Dorsolateral prefrontal cortex (tissue), 122 donors: ENCODE measurements at places on chromosomes 7 and 10.

DNA sequence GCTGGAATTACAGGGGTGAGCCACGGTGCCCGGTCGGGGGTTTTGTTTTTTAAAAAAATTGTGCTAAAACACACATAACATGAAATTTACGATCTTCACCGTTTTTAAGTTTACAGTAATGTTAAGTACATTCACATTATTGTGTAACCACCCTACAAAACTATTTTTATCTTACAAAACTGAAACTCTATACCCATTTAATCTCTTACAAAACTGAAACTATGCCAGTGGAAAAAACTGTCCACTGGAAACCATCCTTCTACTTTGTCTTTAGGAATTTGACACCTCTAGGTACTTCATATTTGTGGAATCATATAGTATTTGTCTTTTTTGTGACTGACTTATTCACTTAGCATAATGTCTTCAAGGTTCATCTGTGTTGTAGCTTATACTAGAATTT, 1.0 kb upstream of the PSMC2 start:
- DNase-seq, result no peak

- no peak for DNase-seq
These were observed 84.0 kb downstream of the UBE3C start for GRCh38 chr7:157222687-157223086.

- DNase-seq, result no peak
These were observed 15.9 kb downstream of the CUL2 start for GRCh38 chr10:35074266-35074665.

- no peak for DNase-seq
These were observed 696.7 kb downstream of the TNS3 start for GRCh38 chr7:46885167-46885566.

GRCh38 chr10:110432084-110432483, 65.6 kb upstream of the DUSP5 start:
- DNase-seq, result no peak

DNA sequence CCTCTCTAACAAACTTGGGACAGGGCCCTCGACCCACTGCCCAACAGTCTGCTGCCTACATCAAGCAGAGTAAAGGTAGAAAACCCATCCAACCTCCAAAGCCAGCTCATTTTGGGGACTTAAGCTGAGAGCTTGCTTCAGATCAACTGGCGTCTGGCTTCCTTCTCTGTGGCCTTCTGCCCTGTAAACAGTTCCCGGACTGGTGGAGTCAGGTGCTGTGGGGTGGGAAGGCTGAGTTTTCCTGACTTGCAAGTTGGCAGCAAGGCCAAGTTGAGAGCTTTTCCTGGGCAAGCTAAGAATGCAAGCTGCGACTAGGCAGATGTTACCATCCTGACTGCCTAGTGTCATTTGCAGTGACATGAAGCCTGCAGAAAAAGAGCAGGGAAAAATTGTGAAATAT, 3.7 kb downstream of the GALNT17 start:
- no peak for DNase-seq

DNA sequence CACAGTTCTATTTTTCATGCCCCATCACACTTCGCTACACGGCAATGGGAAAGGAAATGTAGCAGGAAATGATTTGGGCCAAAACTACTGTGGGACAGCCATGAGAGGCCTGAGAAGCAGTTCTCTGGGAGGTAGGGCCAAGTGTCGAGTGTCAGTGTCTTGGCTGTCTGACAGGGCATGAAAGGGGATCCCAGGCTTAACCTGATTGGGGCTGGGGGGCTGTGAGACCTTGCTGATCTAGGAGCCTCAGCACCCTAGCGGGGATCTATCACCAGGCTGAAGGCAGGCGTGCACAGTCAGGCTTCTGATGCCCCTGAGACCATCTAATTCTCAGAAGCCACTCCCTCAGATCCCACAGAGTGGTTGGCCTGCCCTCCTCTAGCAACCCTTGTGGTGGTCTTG, 58.2 kb upstream of the SLC25A13 start:
- DNase-seq, result no peak

DNA sequence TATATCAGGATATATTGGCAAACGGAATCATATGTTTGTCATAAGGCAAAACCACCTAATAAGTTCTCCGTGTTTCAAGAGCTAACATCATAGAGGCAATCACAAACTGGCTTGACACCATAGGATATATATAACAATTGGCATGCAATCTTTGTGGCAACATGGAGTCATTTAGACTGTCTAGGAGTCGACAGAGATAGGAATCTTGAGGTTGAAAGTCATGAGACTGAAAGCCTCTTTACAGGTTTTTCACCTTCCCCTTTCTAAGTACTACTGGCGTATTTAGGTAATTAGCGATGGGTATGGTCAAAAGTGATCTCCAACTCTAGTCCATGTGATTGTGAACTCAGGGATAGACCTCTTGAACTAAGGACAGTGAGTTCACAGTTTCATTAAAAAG, 63.7 kb downstream of the THSD7A start:
- no peak for DNase-seq

DNA sequence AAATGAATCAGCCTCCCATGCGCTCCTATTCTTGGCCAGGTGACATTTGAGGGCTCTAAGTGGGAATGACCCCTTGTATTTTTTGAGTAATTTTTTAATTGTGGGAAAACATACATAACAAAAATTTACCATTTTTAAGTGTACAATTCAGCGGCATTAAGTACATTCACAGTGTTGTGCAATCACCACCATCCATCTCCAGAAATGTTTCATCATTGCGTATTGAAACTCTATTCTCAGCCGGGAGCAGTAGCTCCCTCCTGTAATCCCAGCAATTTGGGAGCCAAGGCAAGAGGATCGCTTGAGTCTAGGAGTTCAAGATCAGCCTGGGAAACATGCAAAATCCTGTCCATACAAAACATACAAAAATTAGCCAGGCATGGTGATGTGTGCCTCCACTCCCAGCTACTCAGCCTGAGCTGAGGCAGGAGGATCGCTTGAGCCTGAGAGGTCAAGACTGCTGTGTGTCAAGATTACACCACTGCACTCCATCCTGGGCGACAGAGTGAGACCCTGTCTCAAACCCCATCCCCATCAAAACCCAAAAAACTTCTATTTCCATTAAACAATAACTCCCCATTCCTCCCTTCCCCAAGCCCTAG, 2.5 kb downstream of the ANTXRL start:
- DNase-seq, result peak; percentile 16

GRCh38 chr7:45978010-45978681, 57.1 kb upstream of the IGFBP3 start:
- no peak for DNase-seq

DNA sequence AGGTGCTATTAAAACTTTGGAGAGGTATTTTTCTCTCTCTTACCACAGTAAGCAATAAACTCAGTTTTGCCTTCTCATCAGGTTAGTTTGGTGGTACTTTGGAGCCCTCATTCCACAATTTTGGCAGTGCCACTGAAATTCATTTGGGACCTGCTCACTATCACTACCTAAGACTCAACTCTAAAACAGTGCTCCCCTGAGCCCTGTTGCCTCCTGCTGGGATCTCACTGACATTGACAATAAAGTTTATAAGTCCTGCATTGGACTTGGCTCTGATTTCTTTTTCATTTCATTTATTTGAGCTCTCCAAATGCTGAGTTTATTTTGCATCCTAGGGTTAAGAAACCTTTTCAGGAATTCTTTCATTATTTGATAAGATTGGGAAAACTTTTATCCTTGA, 130.8 kb upstream of the HPS1 start:
- no peak for DNase-seq

- DNase-seq, result no peak
These were observed 50.4 kb upstream of the PPP2R2D start for GRCh38 chr10:131850383-131850870.

- DNase-seq, result no peak
These were observed 153.1 kb upstream of the MEOX2 start for GRCh38 chr7:15839416-15840100.

- DNase-seq, result no peak
These were observed 5.1 kb upstream of the LIMK1 start for GRCh38 chr7:74078461-74078860.

- no peak for DNase-seq
These were observed 120.4 kb downstream of the EPDR1 start for GRCh38 chr7:38040831-38041230.

- no peak for DNase-seq
These were observed 1.2 kb downstream of the MNX1 start for GRCh38 chr7:157009170-157009777.

- no peak for DNase-seq
These were observed 259.0 kb downstream of the PHTF2 start for GRCh38 chr7:78057571-78057970.

DNA sequence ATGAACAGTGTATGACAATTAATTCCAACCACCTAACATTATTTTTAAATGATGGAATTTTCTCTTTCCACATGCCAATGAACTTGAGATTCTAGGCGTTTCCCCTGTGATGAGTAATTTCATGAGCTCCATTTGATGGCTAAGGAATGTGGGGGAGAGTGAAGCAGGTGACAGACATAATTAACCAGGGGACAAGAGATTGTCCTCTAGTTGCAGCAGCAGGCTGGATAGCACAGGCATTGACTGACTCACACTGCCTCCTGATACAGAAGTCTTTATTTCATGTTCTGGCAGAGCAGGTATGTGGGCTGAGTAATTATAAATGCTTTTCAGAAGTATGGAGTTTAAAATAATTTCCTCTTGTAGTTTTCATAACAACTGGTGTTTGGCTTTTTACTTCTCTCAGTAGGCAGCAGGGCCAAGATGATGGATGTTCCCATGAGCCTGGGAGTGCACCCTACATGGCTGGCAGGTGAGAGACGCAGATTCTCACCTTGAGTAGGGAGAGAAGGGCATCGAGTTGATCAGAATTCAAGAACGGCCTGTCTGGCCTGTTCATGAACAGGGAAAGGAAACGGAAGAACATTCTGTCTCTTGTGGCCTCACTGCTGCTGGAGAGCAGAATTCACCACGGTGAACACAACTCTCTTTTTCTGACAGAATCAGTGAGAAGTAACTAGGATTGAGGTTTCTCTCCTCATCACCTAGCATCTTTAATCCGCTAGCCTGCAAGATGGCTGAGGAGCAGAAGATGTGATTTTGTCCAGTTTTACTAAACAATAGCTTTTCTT, 118.8 kb downstream of the AOAH start:
- DNase-seq, result no peak

DNA sequence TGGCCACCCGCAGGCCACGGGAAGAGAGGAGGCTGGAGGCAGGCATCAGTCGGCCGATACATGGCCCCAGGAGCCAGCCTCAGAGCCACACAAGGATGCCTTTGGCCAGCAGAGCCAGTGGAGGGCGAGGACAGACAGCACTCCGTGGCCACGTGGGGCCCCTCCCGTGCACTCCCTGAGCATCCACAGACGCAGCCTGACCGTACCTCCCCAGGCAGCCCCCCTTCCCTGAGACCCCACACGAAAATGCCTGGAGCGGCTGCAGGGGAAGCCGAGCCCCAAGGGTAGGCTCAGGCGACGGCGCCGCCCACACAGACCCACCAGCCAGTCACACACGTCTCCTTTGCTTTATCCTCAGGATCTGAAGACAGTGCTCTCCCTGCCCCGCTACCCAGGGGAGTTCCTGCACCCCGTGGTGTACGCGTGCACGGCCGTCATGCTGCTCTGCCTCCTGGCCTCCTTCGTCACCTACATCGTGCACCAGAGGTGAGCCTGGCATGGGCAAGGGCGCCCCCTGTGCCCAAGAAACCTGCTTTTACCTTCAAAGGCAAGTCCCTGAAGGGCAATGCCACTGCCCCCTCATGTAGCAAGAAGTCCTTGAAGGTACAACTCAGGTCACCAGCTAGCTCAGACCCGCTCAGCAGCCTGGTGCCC, 9.0 kb downstream of the ADGRA1 start:
- no peak for DNase-seq

- no peak for DNase-seq
These were observed 2.0 kb downstream of the ANKRD2 start for GRCh38 chr10:97574374-97575126.

GRCh38 chr10:29555746-29556481, 78.9 kb downstream of the SVIL start:
- no peak for DNase-seq

DNA sequence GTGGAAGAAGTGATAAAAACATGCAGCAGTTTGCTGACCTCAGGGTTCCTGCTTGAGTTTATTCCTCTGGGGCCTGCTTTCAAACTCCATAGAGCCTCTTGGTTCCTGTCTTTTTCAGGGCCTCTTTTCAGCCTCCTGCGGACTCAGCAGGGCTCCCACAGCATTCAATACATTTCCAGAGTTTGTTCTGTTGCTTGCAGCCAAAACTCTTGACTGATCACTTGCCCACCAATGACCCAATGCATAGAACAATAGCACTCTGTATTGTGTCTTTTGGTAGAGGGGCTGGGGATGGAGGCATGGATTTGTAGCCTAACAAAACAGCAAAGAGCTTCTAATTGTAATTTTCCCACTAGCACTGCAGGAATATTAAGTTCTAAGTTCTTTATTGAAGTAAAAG, 50.8 kb upstream of the CREB5 start:
- DNase-seq, result no peak

GRCh38 chr7:55939514-55940123, 12.1 kb upstream of the MRPS17 start:
- DNase-seq, result no peak

DNA sequence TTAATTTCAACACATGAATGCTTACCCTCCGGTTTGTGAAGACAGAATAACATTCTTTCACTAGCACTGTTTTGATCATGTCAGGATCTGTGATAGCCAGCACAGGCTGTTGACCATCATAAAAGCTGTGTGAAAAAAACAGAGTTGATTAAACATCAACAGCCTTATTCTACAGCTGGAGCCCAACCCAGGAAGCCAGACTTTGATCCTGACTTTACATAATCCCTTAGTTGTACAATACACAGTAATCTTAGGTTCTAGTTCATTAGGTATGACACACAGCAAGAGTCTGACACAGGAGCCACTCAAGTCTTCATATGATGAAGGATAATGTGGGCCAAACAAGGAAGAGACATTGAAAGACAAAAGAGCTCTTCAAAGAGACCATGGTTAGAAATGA, 11.4 kb downstream of the CYP3A4 start:
- DNase-seq, result no peak

DNA sequence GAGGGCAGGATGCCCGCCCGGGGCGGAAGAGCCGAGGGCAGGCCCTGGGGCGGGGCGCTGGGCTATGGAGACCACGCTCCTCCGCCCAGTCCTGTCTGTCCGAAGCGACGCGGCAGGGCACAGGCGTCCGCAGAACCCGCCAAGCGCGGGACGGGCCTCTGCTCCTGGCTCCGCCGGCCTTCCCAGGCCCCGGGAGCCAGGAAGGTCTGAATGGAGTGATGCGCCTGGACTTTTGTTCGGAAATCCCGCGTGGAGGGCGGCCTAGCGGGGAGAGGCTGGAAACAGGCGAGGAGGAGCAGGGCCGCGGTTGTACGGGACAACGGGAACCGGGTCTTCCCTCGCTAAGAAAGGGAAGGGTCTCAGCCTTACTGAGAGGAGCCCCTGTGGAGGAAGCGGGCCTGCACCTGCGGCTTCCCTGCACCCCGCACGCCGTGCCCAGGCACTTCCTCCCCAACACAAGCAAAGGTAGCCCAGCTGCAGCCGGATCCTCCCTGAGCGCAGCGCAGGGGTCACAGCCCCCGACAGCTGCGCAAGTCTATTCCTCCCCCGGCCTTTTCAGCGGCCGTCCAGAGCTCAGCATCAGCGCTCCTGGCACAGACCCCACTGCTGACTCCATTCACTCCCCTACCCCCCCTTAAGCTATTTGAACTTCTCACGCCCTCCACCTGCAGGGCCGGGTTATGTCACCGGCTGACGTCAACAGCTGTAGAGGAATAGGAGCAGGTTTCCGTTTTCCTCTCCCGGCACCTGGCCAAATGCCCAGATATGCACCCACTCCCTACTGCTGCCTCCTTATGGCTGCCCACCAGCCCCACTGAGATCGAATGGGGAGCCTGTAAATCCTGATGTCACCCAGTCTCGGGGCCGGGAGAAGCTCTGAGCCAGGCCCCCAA, 143.2 kb upstream of the RET start:
- DNase-seq, result no peak

- DNase-seq, result no peak
These were observed 13.5 kb downstream of the LRRC20 start for GRCh38 chr10:70368774-70369482.

GRCh38 chr7:84073186-84073875, 121.3 kb downstream of the SEMA3A start:
- no peak for DNase-seq
